ENCODE measurements at places on chromosomes 1 and 21. TPM values are rescaled to one million over a fixed set of nuclear protein-coding genes. Genes with fewer than 3 reads are reported as not detected.
A peak's percentile ranks its signal among the peaks of the same experiment; 100 is the strongest.

DNA sequence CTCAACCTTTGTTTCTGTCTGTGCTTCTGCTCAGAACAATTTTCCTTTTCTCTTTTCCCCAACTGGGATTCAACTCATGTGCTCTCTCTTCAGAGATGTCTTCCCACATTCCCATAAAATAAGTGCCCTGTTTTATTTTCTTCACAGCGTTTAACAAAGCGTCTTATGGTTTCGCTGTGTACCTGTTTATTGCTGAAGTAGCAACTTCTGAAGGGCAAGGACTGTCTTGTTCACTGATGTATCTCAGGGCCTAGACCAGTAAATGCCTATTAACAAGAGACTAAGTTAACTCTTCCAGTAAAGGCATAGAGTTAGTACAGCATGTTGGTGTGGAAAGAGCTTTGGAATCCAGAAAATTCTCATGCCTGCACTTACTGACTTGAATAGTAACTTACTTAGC is 42.9 kb upstream of the MPZL1 start:
- DNase-seq = no peak
- H3K4me3 ChIP-seq = no peak overlapping the region
- no peaks in the 10 kb centered on the region for H3K27me3 ChIP-seq

MMP23B gene
- 15.5 TPM for total RNA-seq

GRCh38 chr1:101308935-101309333 is 72.1 kb downstream of the S1PR1 start:
- no peaks in the 10 kb centered on the region for H3K4me1 ChIP-seq
- no peaks in the 10 kb centered on the region for H3K36me3 ChIP-seq
- H3K27ac ChIP-seq = no peak overlapping the region
- H3K27me3 ChIP-seq = no peaks in the 10 kb centered on the region
- DNase-seq = no peak

DNA sequence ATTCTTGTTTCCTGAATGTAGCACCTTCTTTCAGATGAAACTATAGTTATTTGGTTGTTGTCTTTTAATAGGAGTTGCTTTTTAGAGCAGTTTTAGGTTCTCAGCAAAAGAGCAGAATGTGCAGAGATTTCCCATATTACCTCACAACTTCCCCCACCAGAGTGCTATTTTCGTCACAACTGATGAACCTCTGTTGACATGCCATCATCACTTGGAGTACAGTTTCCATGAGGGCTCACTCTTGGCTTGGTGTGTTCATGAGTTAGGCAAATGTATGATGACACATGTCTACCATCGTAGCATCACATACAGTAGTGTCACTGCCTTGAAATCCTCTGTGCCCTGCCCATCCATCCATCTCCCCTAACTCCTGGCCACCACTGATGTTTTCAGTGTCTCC is 3.7 kb downstream of the IBA57 start:
- no peaks in the 10 kb centered on the region for H3K36me3 ChIP-seq
- H3K27ac ChIP-seq = no peak overlapping the region
- H3K4me3 ChIP-seq = no peak overlapping the region
- H3K27me3 ChIP-seq = no peaks in the 10 kb centered on the region
- DNase-seq = peak; percentile 7

DNA sequence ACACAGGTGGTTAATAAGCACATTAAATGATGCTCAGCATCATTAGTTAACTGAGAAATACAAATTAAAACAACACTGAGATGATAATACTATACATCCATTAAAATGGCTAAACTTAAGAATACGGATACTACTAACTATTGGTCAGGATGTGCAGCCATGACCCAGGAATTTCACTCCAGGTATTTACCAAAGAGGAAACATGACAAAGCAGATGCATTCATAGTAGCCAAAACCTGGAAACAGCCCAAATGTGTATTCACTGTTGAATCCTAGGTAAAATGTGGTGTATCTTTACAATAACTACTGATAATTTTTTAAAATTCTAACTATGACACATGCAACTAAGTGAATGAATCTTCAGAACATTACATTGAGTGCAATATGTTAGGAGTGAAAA is 73.0 kb downstream of the PTPRC start:
- H3K27ac ChIP-seq = no peak overlapping the region
- no peak for DNase-seq

DNA sequence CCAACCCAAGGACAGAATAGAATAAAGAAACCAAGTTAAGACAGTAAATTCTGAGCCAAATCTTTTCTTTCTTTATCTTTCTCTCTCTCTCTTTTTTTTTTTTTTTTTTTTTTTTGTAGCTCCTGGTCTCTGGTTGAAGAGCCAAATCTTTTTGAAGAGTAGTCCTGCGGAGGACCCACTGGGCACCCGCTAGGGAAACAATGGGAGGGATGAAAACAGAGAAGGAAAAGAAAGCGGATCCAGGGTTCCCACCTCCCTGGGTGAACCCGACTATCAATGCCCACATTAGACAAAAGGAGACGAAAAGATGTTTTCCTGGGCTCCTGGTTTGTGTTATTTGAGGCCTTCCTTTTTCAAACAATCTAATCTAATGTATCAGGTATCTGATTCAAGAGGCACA is 49.8 kb upstream of the FBXO28 start:
- no peaks in the 10 kb centered on the region for H3K4me1 ChIP-seq
- DNase-seq = no peak
- H3K4me3 ChIP-seq = no peak overlapping the region
- no peaks in the 10 kb centered on the region for H3K36me3 ChIP-seq

All from aorta (tissue), 5 donors.